ENCODE measurements at places on chromosomes 1 and 21.

GRCh38 chr1:89599332-89599630 is 33.6 kb upstream of the LRRC8C start:
- no peak for DNase-seq

DNA sequence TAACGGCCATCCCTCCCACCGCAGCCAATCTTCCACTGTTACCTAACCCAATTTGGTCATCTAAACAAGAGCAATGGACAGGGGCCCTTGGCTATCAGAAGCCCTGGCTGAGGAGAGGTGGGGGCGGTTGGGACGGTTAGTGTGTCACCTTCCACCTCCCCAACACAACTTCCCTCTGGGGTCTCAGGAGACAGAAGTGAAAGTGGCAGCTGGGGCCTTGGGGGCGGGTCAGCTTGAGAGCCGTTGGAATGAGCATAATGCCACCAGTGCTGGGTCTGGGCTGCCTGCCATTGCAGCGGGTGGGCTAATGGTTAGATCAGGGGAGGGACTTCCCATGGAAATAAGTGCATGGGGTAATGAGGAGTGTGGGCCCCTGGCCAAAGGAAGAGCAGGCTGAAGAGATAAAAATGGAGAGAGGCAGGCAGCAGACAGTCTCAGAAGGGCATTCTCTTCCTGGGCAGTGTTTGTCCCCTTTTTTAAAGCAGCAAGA is 7.9 kb downstream of the MEF2D start:
- DNase-seq, result no peak

DNA sequence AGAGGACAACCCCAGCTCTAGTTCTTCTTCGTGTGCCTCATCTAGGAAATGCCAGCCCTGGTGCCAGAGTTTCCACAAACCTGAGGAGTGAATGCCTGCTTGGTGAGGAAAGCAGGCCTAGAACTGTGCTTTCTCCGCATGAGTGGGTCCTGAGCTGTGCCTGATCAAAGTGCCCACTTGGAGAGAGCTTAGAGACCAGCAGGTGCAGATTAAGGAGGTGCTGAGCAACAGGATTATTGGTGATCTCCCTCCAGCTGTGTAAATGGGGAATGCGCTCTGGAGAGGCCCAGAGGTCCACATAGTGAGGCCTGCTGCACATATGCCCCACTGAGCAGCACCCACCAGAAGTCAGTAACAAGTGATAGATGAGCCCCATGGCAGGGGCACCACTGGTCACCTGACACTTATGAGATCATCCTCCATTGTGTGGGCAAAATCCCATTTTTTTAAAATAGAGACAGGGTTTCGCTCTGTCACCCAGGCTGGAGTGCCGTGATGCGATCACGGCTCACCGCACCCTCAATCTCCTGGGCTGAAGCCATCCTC is 127.2 kb upstream of the ZC3H12A start:
- no peak for DNase-seq

DNA sequence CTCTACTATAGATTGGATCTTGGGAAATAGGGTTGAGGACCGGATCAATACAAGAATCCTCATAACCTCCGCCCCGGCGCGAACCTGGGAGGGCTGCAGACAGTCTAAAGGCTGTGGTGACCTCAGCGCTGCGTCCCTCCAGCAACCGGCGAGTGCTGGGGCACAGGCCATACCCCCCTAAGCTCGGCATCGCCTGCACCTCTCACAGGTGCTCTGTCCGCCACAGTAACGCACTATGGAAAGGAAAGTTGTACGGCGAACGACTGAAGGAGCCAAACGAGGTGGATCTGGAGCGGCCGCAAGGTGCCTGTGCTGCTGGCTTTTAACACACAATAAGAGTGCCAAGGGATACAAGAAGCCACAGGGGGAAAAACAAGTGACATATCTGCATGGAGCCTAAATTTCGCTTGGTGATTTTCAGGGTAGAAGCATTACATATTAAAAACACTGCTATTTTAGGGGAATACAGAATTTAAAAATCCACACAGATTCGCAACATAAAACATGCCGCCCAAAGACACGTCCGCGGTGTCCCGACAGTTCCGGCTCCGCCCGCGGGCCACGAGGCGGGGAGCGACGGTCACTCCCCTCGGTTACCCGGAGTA is 1.4 kb upstream of the RBM15 start:
- DNase-seq, result peak; percentile 28

DNA sequence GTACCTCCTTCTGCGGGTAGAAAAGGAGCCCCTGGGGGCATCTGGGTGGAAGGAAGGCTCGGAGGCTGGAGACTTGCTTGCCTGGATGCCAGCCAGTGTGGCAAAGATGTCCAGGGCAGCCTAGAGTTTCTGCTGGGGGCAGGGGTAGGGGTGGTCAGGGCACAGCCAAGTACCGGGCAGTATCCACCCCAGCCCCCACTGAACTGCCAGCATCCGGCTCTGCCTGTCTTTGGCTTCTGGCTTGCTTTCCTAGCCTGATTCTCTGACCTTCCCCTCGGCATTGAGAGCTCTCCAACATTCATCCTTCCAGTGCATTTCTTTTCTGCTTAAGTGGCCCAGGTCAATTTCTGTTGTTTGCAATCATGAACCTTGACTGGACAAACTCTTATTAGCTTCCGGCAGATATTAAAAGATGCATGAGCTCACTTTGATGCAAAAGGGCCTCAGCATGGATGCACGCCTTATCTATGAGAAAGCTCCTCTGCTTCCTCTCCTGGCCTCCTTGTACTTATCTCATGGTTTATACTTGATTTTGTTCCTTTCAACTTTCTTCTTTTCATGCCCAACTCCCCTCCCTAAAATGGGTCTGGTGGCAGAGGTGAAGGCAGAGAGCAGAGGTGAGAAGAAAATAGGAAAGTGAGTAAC is 116.9 kb downstream of the HLCS start:
- DNase-seq, result no peak

DNA sequence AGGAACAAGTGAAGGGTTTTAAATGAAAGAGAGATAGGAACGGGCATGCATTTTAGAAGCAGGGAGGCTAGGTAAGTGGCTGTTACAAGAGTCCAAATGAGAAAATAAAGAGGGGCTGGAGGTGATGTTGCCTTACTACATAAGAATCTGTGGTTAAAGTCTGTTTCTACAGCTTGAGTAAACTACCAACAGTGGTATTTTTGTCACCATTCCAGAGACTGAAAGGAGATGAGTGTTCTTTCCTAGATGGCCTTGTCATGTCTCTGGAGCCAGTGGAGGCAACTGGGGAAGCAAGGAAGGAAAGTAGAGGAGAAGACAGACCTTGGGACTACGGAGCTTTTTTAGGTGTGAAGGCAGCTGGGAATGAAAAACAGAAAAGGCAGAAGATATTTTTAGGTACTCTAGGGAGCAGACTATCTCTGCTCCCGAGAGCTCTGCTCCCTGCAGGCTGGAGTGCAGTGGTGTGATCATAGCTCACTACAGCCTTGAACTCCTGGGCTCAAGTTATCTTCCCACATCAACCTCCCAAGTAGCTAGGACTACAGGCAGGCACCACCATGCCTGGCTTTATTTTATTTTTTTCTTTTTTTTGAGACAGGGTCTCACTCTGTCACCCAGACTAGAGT is 12.2 kb downstream of the HDAC1 start:
- DNase-seq, result no peak

GRCh38 chr1:1613509-1614082 is 1.7 kb upstream of the MIB2 start:
- DNase-seq, result no peak

DNA sequence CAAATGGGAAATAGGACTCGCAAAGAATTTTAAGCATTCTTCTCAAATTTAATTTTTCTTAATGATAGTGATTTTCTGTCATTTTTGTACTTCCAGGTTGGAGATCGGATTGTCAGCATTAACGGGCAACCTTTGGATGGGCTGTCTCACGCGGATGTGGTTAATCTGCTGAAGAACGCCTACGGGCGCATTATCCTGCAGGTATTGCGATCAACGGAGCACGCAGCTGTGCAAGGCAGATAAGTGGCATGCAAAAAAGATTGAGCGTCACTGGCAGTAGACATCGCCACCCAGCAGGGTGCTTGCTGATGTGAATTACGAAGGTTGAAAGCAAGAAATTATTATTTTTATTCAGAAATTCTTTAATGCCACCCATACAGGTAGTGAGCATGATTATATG is 65.9 kb upstream of the L1TD1 start:
- DNase-seq, result no peak

- no peak for DNase-seq
These were observed 89.1 kb upstream of the USP24 start for GRCh38 chr1:55304229-55304740.

DNA sequence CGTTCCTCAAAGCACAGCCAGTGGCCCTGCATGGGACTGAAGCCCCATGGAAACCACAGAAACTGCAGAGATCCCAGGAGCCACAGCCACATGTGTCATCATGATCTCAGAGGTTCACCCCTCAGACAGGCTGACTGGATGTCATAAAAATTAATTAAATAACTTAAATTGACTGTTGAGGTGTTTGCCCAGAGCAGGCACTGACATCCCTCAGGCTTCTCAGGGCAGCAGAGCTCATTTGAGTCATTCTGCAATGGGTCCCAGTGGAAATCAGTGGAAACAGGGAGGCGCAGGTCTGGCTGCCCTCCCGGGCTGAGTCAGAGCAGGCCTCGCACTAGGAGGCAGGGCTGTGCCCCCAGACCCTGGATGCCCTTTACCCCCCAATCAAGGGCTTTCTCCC is 135.1 kb downstream of the CDC7 start:
- no peak for DNase-seq

DNA sequence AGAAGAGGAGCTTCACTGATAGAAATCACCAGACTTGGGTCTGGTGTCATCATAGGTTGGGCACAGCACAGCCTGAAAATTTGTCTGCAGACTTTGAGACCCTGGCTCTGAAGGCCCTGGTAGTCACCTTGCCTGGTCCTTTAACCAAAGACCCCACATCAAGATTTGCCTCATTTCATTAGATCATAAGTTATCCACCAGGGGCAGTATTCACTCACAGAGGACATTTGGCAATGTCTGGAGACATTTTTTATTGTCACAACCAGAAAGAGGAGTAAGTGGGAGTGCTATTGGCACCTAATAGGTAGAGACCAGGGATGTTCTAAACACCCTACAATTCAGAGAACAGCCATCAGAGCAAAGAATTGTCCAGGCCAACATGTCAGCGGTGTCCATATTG is 22.1 kb upstream of the PAX7 start:
- DNase-seq, result no peak

DNA sequence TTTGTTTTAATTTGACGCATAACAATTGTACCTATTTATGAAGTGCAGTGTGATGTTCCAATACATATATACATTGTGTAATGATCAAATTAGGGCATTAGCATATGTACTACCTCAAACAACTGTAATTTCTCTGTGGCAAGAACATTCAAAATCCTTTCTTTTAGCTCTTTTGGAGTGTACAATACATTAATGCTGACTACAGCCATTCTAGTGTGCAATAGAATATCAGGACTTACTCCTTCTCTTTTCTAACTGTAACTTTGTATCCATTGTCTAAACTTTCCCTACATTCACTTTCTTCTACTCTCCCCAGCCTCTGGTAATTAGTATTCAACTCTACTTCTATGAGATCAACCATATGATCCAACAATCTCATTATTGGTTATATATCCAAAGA is 1177.4 kb downstream of the KCNT2 start:
- no peak for DNase-seq

- DNase-seq, result no peak
These were observed 10.5 kb downstream of the KIF21B start for GRCh38 chr1:201013031-201013485.

DNA sequence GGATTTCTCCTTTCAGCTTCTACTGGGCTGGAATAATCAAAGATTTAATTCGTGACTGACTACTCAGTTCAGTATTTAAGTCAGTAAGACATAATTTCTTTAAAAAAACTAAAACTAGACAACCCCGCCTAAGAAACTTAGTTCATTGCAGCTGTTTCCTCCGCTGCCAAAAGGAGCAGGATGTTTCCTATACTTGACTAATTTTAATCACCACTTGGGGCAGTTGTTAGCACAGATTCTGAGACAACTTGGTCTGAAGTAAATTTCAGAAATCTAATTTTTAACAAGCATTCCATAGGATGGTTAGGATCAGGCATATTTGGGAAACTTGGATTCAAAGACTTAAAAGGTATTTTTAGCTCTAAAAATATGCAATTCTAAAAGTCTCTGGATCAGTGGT is 34.0 kb downstream of the EPRS1 start:
- no peak for DNase-seq

- no peak for DNase-seq
These were observed 17.0 kb upstream of the TRIM45 start for GRCh38 chr1:117138561-117138960.

DNA sequence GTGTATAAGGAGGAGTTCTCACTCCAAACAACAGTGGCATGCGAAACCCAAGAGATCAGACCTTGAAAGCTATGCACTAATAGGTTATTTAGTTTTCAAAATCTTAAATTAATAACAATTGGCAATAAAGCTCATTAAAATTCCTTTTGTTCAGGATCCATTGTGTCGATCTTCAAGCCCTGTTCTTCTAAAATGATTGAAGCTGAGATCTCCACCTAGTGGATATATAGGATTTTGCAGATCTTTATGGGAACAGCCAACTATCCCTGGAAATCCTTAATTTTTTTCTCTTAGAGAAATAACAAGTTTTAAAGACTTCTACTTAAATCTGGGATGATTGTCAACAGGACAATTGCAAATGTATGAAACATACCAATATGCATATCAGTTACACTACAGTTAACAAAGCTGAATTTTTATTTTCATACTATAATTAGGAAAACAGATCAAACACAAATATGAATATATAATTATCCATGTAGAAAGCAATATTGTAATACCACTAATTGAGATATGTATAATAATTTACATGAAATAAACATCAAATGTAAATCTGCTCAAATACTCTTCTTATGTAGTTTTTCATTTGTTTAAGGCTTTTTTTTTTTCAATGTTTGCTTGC is 43.3 kb downstream of the LRRC53 start:
- no peak for DNase-seq

- DNase-seq, result no peak
These were observed 5.1 kb downstream of the DCST1 start for GRCh38 chr1:155038602-155039307.

GRCh38 chr21:42252778-42253340 is 33.9 kb downstream of the ABCG1 start:
- no peak for DNase-seq

DNA sequence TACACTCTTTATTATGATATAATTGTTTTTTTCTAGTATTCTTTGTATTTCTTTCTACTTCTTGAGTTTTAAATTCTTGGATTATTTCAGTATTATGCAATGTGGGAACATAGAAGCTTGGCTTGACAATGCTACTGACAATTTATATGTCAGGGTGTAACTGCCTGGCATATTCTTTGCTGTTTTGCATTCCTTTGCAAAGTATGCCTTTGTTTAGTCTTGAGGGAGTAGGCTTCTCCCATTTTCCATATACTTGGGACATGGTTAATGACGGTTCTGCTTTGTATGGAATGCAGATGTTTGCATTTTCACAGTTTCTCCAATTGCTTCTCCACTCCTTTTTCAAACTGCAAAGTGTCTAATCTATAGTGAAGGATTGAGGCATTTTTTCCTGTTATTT is 109.8 kb downstream of the HMCN1 start:
- DNase-seq, result no peak

- DNase-seq, result no peak
These were observed 2.9 kb downstream of the C2CD2 start for GRCh38 chr21:41950941-41951351.
